Activated T-cell treated with anti-CD3 and anti-CD28 coated beads, Interleukin-2, amount 50 U/mL, for 1 hour (primary cell): ENCODE measurements at places on chromosomes 11 and 22.

- no peak for DNase-seq
Observed at GRCh38 chr11:65945430-65945911, at the start of gene TSGA10IP. TSS of gene TSGA10IP (plus strand) at chr11:65945480. CDS start at chr11:65945676, 196 bp downstream.

- DNase-seq: no peak
Observed at GRCh38 chr11:128200467-128200866, 386.9 kb downstream of the ETS1 start.

- no peak for DNase-seq
Observed at GRCh38 chr11:36295926-36296325, at the start of gene PRR5L. TSS of gene PRR5L (plus strand) at chr11:36296288. CDS start at chr11:36401122, 104,834 bp downstream.

- DNase-seq: no peak
Observed at GRCh38 chr11:48244804-48245203, at the start of gene OR4X2. TSS of gene OR4X2 (plus strand) at chr11:48245104. CDS start at chr11:48245104, 0 bp downstream.

GRCh38 chr11:10441652-10442503 is 13.2 kb upstream of the AMPD3 start:
- DNase-seq: no peak

- DNase-seq: no peak
Observed at GRCh38 chr11:59281177-59281576, 68.5 kb upstream of the MPEG1 start.

DNA sequence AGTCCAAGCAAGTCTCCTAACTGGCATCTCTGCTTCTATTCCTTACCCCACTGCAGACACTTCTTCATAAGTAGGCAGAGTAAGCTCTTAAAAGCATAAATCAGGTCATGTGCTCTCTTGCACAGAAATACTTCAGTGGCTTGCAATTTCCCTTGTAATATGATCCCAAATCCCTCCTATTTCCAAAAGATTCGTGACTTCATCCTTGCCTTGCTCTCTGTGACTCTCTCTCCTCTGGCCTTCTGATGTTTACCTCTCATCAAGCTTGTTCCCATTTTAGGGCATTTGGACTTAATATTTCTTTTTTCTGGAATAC is 37.4 kb upstream of the NCR3LG1 start:
- DNase-seq: no peak

- DNase-seq: no peak
Observed at GRCh38 chr22:48371391-48371790, 1456.3 kb downstream of the BRD1 start.

DNA sequence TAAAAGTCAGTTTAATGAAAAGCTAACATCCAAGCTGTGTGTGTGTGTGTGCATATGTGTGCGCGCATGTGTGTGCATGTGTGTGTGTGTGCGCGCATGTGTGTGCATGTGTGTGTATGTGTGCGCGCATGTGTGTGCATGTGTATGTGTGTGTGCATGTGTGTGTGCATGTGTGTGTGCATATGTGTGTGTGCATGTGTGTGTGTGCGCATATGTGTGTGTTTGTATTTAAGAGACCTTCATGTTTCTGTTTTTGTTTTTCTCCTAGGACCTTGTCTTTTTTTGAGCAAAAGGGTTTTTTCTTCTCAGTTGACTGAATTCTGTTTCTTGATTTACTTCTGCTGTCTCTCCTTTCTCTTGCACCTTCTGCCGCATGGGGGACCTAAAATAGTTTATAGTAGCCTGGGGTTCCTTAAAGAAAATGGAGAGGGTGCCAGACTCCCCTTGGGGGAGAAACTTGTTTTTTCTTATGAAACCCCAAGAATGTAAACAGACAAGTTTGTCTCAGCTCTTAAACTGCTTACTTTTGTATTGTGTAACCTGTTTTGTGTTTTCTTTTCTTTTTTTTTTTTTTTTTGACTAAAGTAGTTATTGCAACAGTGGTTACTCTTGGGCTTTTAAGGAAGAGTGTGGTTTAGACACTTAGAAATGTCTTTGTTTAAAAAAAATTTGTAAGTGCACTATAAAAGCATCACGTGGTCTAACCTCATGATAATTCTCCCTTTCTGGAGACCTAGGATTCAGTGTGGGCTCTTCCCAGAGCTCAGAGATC is 53.0 kb downstream of the OSBPL5 start:
- no peak for DNase-seq

- no peak for DNase-seq
Observed at GRCh38 chr11:69241075-69241740, 52.7 kb upstream of the MYEOV start.

DNA sequence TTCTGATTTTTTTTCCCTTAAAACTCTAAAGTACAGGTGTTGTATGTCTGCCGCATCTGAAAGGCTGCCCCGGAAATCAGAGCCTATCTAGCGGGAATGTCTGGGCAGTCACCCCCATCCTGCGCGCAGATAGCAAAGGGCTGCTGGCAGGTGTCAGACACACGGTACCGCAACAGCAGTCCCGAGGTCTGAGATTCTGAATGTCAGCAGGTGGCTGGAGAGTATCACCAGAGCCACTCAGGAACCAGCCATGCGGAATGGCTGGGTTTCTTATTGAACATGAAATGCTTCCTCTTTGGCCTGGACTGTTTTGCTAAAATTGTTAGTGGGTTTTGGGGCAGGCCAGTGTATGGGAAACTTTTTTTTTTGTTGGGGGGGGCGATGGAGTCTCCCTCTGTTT is 53.3 kb downstream of the CERK start:
- DNase-seq: no peak
